ENCODE measurements at places on chromosomes 7 and 10.

GRCh38 chr7:94182721-94183120 lies 178.6 kb upstream of the BET1 start:
- DNase-seq: no peak

GRCh38 chr7:102258073-102258748 lies 28.5 kb upstream of the SH2B2 start:
- DNase-seq: no peak

- no peak for DNase-seq
These were observed 143.3 kb upstream of the TNS3 start for GRCh38 chr7:47725031-47725780.

- no peak for DNase-seq
These were observed 365.8 kb downstream of the FGFR2 start for GRCh38 chr10:121232494-121232893.

DNA sequence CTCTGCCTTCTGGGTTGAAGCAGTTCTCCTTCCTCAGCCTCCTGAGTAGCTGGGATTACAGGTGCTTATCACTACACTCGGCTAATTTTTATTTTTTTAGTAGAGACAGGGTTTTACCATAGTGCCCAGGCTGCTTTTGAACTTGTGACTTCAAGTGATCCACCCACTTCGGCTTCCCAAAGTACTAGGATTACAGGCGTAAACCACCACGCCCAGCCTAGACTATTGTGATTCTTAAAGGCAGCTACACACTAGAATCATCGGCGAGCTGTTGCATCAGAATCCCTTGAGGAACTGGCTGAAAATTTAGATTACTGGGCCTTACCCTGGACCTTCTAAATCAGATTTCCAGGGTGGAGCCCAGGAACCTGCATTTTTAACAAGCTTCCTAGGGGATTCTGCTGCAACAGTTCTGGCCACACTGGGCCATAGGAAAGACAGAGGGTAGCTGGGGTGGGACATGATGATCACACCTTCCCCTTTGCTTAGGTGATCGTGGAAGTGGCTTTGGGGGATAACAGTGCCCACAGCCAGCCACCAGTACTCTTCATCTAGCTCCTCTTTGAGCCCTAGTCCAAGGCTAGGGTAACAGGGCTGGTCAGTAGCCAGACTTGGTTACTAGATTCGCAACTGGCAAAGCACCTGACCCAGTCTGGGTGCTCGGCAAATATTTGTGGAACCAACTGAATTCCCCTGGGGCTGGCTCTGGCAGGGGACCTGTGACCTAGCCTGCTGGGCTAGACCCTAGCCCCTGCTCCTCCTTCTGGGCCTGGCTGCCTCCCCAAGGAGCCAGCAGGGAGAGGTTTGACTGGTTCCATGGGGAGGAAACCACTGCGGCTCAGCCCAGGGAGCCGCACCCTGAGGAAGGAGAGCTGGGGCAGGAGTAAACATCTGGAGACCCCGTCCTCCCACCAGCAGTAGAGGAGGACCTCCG lies 67.1 kb upstream of the DUSP5 start:
- no peak for DNase-seq

DNA sequence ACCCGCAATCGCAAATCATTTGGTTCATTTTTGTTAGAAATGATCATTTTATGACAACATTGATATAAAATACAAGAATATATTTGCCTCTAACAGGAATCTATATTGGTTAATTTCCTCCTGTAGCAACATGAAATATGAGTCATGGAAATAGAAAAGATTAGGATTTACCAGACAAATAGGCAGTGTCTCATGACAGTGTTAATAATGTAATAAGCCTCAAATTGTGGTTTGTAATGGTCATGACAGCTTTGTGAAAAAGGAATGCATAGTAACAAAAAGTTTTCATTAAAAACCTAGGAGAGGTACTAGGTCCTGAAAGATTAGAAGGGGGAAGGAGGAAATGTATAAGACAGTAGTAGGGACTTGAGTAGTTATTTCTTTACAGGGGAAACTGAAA lies 7.9 kb upstream of the SLK start:
- no peak for DNase-seq

DNA sequence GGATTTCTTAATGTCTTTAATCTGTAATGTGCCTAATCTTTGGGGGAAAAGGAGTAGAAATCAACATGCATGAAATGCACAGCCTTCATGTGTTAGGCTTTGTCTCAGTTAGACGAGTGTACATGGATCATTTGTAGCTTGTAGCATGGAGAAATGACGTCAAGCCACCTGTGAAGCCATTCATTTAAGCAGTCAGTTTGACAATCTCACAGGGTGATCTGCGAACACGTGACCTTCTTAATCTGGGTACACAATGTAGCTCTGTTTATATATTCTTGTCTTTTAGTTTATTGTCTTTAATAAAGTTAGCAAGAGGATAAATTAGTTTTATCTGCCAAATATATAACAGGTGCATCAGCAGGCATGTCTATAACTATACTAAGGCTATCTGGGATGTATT lies 351.9 kb upstream of the LRGUK start:
- no peak for DNase-seq

DNA sequence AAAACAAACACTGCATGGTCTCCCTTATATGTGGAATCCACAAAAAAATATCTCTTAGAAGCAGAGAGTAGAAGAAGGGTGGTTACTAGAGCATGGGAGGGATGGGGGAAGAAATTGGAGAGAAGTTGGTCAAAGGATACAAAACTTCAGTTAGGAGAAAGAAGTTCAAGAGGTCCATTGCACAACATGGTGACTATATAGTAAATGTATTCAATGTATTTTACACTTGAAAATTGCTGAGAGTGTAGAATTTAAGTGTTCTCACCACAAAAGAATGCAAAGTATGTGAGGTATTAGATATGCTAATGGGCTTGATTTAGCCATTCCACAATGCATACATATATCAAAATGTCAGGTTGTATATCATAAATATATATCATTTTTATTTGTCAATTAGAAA lies 232.0 kb upstream of the CELF2 start:
- DNase-seq: no peak

GRCh38 chr7:142974626-142975025 lies 12.5 kb upstream of the KEL start:
- DNase-seq: no peak

DNA sequence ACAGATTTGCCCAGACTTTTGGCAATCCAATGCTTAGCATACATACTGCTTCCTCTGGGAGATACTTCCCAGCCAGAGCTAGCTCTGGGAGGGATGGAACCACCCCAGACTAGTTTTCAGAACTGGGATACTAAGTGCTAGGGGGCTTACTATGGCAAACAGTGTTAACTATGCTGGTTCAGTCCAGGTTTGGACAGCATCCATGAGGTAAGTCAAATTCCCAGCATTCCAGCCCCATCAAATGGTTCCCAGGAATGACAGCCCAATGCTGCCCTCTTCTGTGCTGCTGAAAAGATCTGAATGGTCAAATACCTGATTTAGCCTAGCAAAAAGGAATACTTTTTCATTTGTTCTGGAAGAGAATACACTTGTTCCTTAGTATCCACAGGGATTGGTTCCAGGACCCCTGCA lies 141.7 kb upstream of the CCDC6 start:
- no peak for DNase-seq

- DNase-seq: no peak
These were observed 114.2 kb downstream of the C10orf105 start for GRCh38 chr10:71605263-71605962.
